ENCODE measurements at places on chromosomes 16 and 17.

GRCh38 chr17:50187394-50187725, 14.1 kb downstream of the COL1A1 start:
- no peak for DNase-seq

DNA sequence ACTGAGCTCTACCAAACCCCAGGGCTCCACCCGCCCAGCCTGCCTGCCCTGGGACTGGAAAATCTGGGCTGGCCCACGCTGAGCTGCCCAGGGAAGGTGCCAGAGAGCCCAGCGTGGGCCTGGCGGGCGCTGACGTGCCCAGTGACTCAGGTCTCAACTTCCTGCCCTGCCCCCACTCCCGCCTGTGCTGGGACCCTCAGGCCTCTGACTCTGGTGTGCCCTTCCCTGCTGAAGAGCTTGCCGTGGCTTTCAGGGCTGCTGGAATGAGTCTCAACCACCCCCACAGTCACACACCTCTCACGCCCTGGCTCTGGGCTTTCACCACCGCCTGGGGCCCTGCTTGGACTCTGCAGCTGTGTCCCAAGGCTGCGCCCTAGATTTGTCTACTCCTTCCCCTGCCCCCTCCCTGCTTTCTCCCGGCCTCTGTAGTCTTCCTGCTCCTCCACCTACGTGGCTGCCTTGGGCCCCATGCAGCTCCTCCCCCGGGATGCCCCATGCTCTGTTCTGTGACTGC, 10.4 kb downstream of the LLGL1 start:
- no peak for DNase-seq

DNA sequence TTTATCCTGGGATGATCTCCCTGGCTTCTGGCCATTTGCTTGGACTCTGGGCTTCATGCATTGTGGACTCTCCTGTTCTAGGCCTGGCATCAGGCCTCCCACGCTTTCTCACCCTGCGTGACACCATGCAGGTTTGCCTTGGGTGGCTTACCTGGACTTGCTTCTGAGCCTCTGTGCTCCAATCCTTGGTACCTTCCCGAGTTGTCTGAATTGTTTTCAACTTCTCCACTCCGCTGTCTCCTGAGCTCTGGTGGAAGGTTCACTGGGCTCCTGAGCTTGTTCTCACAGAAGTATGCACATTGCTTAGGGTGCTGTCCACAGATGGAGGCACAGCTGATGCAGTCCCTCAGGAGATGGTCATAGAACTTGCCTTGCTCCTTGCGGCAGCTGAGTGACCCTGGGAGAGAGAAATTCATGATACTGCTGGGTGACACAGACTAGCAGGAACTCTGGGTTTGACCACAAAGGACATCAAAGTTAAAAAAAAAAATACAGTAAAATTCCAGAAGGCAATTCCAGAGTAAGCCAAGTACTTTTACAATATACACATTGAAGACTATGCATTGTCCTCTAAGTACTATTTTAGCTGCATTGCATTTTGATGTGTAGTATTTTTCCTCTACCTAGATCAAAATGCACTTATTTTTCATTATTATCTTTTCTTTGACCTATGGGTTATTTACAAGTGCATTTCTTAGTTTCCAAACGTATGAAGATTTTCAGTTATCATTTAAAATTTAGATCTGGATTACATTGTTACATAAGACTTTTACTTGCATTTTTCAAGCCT, 23.1 kb downstream of the TNFRSF13B start:
- no peak for DNase-seq

- DNase-seq, result no peak
These were observed 22.8 kb downstream of the CPNE2 start for GRCh38 chr16:57115168-57115513.

DNA sequence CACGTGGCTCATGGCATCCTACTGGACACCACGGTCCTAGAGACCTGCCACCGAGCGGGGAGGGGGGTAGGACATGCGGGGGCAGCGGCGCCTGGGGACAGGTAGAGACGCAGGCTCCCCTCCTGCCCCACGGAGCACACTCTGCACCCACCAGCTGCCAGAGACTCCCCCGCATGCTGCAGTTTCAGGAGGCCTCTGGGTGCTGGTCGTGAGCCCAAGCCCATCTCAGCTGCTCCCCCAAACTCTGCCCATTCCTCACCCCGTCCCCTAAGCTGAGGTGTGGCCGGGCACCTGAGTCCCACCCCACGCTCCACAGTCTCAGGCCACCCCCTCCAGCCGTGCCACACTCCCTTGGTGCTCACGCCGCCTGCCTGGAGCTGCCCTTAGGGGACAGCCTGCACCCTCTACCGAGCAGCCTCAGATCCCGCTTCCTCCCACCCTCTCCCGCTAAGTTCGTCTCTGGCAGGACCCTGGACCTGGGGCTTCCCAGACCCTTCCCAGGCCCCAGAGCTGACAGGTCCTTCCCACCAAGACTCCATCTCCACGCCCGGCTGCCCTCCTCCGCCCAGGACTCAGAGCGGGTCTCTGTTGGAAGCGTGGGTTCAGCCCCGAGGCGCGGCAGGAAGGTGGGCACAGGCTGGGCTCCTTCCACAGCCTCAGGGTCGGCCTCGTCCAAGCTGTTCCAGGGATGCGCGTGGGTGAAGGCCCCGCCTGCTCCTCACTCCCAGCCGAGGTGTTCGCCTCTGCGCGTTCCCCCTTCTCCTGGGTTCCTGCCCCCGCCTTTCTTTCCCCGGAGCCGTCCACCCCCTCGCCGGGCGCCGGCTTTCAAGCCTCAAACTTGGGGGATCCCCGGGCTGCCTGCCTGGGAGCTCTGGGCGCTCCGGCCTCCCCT, 1.3 kb downstream of the RAB40B start:
- DNase-seq, result no peak

DNA sequence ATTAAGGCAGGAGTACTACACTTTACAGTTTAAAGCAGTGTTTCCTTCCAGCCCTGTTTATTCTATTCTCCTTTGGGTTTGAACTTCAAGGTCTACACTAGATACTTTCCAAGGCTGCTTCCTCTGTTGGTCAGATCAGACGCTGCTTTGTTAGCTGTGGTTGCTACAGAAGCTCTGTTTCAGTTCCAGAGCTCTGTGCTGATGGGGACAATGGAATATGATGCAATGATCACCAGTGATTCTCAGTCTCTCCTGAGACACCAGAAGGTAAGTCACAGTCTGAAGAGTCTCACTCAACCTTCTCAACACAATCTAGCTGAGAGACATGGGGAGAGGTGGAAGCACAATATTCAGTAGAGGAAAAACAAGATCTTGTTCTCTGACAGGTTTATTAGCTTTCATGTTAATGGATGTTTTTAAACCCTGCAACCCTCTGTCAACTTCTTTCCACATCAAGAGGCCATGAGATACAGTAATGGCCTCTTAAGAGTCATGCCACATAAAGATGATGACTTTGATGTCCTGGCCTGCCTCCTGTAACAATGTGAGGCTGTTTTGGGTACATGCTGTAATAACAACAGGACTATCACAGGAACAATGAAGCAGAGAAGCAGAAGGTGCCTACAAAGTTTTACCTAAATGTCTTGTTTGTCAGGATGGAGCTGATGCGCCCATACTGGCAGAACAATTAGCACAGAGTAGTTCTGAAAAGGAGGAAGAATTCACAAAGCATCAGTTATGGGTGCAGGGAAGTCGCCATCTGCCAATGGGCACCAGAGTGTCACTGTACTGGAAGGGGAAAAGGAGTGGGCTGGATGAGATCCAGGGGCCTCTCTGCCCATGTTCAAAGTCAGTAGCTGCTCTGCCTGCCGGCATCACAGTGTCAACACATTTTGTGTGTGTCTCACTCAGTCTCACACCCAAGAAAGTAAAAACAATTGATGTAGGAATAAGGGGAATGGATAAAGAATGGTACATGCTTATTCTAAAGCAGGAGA, 33.4 kb downstream of the PSME3IP1 start:
- no peak for DNase-seq

- DNase-seq, result no peak
These were observed 5.3 kb upstream of the ZNF689 start for GRCh38 chr16:30615358-30616091.

DNA sequence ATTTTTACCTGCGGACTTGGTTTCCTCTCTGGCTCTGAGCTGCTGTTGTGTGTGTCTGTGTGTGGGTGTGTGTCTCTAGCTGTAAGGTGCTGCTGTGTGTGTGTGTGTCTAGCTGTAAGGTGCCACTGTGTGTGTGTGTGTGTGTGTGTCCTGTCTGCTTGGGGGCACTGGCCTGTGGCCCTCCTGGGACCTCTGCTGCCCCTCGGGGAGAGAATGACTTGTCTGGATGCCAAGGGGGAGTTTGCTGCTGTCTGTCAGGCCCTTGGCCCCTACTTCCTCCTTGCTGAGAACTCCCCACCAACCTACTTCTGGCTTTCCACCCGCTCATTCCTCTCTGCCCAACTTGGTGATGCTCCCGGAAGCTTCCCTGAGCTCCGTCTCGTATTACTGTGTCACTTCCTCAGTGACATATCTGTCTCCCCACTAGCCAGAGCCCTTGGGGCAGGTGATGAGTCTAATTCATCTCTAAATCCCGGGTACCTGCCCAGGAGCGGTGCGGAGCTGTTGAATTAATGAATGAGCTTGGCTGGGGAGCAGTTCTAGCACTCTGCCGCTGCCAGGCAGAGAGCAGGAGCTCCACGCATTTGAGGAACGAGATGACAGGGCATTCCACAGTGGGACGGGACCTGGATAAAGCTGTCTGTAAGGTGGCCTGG, 3.5 kb upstream of the LASP1NB start:
- DNase-seq, result no peak

DNA sequence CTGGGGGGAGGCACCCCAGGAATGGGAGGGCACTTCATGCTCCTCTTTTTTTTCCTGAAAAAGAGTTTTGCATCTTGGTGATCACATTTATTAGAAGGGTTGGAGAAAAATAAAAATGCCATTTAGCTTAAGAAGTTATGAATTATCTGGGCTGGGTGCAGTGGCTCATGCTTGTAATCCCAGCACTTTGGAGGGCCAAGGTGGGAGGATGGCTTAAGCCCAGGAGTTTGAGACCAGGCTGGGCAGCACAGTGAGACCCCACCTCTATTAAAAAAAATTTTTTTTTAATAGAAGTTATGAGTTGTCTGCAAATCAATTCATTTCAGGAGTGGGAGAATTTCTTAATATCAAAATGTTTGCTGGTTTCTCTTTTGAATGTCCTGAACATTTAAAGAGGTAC, 103.4 kb downstream of the SNX11 start:
- no peak for DNase-seq

GRCh38 chr17:4956493-4957061, 5.7 kb downstream of the ENO3 start:
- no peak for DNase-seq

- no peak for DNase-seq
These were observed 694.7 kb upstream of the SALL1 start for GRCh38 chr16:51845586-51846305.

GRCh38 chr16:81435103-81435502, 9.5 kb upstream of the CMIP start:
- no peak for DNase-seq

DNA sequence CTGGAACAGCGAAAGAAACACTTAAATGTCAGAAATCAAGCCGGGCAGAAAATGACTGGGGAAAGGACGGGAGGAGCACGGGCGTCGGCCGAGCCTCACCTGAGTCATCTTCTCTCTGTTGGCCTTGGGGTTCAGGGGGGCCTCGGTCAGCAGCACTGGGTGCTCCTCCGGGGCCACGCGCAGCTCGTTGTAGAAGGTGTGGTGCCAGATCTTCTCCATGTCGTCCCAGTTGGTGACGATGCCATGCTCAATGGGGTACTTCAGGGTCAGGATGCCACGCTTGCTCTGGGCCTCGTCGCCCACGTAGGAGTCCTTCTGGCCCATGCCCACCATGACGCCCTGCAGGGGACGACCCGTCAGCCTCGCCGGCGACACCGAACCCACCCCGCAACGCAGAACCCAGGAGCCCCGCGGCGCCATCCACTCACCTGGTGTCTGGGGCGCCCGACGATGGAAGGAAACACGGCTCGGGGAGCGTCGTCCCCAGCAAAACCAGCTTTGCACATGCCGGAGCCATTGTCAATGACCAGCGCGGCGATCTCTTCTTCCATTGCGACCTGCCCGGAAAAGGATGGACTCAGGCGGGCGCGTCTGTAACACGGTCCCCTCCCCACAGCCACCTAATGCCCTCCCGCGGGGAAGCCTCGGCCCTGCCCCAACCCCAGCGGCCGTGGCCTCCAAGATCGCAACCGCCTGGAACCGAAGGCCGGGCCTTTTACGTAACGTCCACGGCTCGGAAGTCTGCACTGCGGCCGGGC, 616 bp downstream of the ACTG1 start:
- DNase-seq, result no peak

DNA sequence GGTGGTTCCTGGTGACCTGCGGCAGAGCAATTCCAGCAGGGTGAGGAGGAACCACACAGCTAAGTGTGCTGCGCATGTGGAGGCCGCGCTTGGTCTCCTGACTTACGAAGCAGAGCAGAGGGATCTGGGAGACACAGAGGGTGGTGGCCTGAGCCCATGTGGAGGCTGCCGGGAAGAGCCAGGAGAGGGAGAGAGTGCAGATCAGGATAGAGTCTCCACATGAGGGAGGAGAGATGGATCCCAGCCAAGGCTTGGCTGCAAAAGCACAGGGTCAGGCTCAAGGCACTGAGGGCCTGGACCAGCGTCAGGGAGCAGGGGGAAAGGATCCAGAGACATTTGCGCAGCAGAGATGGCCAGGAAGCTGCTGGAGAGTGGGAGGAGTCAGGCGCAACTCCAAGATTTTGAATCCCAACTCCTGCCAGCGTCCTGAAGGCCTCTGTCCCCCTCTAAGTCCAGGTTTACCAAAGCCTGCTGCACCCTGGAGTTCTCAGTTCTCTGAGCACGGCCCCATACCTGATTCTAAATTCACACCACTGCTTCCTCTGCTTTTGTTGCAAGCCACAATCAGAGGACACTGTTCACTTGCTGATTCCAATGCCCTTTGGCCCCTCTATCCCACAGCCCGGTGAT, 11.3 kb upstream of the MLLT6 start:
- peak; percentile 67 for DNase-seq

- DNase-seq, result peak; percentile 70
These were observed 187.6 kb downstream of the RPTOR start for GRCh38 chr17:80732268-80732667.

DNA sequence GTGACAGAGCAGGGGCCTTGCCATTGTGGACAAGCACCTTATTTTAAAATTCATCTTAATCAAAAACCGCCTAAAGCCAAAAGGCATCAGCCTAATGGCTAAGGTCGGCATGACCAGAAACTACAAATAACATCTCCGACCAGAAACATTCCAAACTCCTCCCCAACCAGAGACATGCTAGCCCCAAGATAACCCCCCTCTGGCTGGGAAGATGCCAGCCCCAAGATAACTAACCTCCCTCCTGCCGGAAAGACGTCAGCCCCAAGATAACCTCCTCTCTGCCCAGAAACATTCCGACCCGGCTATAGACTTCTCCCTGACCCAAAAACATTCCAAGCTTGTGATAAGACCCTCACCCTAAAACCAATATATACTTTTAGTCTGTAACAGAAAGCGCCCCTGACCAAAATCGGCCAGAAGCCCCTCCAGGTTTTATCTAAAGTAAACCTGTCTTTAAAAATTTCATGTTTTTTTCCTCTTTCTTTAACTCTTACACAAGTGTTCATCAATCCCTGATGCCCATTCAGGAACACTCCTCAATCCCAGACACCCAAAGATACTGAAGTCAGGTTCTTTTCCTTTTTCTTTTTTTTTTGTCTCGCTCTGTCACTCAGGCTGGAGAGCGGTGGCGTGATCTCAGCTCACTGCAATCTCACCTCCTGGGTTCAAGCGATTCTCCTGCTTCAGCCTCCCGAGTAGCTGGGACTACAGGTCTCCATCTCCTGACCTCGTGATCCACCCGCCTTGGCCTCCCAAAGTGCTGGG, 32.7 kb downstream of the TLE7 start:
- DNase-seq, result no peak

- DNase-seq, result no peak
These were observed 17.8 kb downstream of the PROCA1 start for GRCh38 chr17:28693869-28694268.

GRCh38 chr17:71192848-71193247, 928.0 kb upstream of the SOX9 start:
- no peak for DNase-seq

All from GM04504 (cell line).